Large intestine (tissue), 12 donors: ENCODE measurements at places on chromosomes 2 and 18. TPM values are rescaled to one million over a fixed set of nuclear protein-coding genes. Genes with fewer than 3 reads are reported as not detected.

DNA sequence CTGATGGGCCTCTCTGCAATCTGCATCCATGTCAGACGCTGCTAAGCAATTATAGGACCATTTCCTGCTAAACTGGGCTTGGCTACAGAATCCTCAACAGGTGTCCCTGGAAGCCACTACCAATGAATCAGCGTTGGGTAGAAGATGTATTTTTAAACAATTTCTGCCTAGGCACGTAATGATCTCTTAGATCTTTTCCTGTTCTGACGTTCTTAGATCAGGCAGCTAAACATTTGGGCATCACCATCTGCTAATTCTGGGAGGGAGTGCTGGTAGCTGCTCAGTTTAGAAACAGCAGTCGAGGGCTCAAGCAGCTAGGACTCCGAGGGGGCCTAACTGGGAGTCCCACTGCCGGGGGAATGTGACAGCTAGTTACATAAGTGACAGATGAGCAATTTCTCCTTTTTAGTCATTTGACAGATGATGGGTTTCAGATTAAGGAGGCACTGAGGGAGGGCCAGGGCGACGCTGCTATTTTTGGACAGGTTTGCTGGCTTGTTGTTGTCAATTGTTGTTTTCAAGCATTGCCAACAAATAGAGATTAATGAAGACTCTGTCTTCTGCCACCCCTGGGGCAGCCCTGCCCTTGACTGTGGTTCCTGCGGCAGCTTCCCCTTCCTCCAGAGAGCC lies 92.7 kb downstream of the MRO start:
- no peak for DNase-seq

GRCh38 chr2:86065512-86065911 lies 40.2 kb downstream of the POLR1A start:
- no peak for DNase-seq

- no peak for DNase-seq
Observed at GRCh38 chr18:79508565-79509535, 113.1 kb downstream of the NFATC1 start.

DNA sequence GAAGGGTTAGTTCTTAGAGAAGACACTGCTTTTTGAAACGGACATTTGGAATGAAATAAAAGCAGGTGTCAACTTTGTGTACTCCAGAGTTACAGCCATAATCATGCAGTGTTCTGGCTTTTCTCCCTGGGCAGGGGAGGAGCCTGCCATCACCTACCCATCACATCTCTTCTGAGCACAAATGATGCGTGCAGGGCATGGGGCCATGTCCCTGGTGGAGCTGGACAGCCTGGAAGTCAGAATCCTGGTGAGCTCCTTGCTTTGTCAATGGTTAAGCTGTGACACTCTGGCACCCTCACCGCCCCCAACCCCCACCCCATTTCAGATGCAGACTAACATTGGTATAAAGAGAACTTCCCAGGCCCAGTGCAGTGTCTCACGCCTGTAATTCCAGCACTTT lies 53.1 kb downstream of the PDCL3 start:
- DNase-seq = no peak

GRCh38 chr2:130363479-130363878 lies 7.6 kb downstream of the PTPN18 start:
- DNase-seq = no peak

DNA sequence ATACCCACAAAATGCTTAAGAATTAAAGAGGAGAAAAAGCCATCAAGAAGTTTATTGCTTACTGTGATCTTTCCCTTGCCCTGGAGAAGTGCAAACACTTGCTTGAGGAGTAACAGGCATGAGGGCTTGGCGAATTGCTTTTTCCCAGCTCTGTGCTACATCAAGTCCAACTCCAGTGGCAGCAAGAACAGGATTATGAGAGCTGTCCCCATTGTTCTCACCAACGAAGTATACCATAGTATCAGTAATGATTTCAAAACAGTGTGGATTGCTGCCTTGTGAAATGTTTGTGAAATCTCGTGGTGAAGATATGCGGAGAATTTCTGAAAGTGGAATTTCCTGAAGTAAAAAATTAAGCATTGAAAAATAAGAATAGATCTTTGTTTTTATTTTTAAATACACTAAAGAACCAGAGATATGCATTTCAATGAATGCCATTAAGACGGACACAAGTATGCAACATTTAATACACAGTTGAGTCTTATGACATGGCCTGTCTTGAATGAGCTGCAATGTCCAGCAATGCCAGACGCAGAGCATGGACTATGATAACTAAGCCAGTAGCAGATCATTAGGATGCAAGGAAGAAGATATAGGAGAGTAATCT lies 43.0 kb downstream of the NDUFAF7 start:
- no peak for DNase-seq

DNA sequence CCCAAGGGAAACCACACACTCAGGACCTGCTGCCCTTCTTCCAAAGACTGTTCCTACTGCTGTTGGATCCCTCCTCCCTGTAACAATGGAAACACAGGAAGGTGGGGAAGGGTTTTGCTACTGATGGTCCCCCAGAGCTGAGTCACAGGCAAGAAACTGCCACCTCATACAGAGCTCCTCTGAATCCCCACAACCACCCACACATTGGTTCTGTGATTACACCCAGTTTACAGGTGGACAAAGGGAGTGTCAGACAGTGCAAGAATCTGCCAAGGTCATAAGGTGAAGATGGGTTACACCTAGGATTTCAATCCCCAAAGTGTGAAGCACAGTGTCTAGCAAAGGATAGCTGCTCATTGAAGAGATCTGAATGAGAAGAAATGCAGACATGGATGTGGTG lies 141.7 kb upstream of the LMAN1 start:
- DNase-seq = no peak

DNA sequence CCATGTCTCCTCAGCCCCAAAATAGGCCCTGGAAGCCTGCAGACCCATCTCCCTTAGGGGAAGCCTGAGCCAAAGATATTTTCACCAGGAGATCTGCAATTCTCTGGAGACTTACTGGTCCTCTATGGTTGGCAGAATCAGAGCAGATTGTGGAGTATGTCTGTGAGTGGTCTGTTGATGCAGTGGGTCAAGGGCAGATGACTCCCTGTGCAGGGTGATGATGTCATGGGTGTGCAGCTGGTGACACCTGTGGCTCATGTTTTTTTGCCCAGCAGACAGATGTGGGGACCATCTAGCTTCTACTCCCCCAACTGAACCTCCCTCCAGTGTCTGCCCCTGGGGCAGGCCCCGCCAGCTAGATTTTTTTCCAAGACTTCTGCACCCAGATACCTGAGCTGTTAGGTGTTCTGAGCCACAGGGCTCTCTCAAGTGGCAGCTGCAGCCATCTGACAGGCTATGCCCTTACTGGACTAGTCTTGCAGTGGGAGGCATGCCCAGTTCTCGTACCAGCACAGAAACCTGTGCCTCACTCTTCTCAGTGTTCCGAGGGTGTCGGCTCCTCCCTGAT lies 558.7 kb upstream of the LRRTM1 start:
- DNase-seq = no peak

DNA sequence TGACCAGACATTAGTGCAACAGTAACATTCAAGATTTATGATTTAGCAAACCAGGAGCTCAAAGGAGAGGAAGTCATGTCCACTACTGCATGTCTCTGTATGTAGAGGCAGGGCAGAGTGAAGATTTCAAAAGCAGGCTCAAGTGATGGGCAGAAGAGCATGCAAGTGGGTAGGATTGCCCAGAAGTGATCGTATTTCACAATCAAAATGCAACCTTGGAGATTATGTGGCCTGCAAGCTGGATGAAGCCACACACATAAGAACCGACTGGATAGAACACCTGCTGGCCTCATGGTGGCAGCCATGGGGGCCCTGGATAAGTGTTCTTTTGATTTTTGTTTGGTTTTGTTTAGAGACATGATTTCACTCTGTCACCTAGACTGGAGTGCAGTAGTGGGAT lies 286.8 kb upstream of the RAB12 start:
- no peak for DNase-seq

- DNase-seq = no peak
Observed at GRCh38 chr2:235319095-235319494, 174.7 kb upstream of the AGAP1 start.

GRCh38 chr2:59239146-59239545 lies 998.0 kb upstream of the FANCL start:
- no peak for DNase-seq

- no peak for DNase-seq
Observed at GRCh38 chr2:241852981-241853631, 5.6 kb downstream of the PDCD1 start.

GRCh38 chr2:149329489-149330126 lies 779 bp upstream of the LYPD6 start:
- peak; percentile 91 for DNase-seq

- DNase-seq = peak; percentile 24
Observed at GRCh38 chr2:70214953-70215549, 24.2 kb upstream of the C2orf42 start.

- no peak for DNase-seq
Observed at GRCh38 chr18:56120782-56121181, 517.6 kb downstream of the TXNL1 start.

The E2F6 gene
- 15.3 TPM for polyA plus RNA-seq

The MROH2A gene
- polyA plus RNA-seq = 0.16 TPM

The SLC39A6 gene
- 19.9 TPM for polyA plus RNA-seq

The ITPRIPL1 gene
- 1.9 TPM for polyA plus RNA-seq

The BIRC6 gene
- polyA plus RNA-seq = 50.7 TPM

The PSMA8 gene
- polyA plus RNA-seq = 0.04 TPM

The TGFBRAP1 gene
- polyA plus RNA-seq = 14.4 TPM

The MARCO gene
- 0.18 TPM for polyA plus RNA-seq

The KYNU gene
- 3.1 TPM for polyA plus RNA-seq

The TNFRSF11A gene
- 21.7 TPM for polyA plus RNA-seq
